ENCODE measurements at places on chromosomes 5 and 9.

- no peak for DNase-seq
These were observed 227.2 kb downstream of the NSG2 start for GRCh38 chr5:174272671-174273070.

DNA sequence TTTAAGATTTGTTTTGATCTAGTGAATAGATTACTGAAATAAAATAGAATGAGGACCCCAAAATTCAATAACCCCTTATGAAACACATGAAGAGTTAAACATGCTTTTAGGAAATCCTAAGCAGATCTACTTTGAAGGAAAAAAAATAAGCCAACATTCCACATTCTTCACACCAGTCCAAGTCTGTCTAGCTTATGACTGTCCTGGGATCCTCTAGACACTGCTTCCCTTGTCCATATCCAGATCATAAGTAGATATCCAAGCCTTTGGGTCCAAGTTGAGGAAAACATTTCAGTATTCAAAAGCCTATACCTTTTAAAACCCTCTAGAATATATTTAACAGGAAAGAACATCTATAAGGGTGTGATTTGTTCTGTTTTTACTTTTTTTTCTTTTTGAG is 58.8 kb upstream of the MINAR2 start:
- no peak for DNase-seq

DNA sequence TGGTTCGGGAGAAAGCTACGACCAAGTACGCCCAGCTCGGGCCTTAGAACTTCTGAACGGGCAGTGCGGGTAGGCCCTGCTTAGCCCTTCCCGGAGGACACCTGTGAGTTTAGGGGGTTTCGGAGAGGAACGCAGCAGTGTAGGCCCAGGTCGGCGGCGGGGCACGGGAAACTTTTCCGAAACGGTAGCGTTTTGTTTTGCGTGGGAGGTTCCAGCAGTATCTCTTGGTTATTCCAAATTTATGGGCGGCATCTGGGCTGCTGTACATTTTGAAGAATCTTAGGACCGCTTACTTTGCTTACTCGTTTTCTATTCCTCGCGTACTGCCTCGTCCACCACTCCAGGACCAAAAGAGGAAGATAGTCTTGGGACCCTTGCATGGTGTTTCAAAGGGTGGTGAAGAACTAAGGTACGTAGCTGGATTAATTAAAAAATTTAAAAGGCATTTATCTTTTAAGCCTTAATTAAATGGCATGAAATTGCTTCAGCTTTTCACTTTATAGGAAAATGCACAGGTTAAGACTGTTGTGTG is 492 bp downstream of the TENT2 start:
- no peak for DNase-seq

GRCh38 chr9:112338561-112338960 is 5.1 kb upstream of the PTBP3 start:
- no peak for DNase-seq

- no peak for DNase-seq
These were observed 205.2 kb upstream of the MAP3K1 start for GRCh38 chr5:56610093-56610698.

DNA sequence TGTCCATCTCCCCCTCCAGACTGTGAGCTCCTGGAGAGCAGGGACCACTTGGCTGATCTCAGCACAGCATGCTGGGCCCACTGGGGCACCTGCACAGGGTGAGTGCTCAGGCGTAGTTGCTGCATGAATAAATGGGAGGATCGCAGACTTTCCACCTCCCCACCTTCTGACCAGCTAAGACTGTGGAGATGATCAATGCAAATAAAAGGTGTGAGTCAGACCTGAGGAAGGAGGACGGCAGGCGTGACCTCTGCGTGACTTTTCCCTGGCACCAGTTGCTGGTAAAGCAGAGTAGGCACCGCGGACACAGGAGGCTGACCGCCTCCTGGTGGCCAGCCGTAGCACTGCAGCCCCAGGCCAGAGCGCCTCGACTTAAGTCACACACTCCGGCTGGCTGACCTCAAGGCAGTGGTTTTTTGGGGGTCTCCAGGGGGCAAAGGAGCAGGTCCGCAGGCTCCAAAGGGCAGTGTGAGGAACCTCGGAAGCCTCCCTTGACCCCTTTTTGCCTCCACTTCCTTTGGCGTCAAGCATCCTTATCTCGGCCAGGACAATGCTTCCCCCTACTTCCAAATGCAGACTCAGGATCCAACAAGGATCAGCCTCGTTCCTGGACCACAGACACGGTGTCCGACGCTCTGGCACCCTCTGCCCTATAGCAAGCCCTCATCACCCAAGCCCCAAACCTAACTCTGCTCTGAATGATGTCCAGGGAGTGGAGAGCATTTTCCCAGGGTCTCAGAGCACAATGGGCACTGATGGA is 12.7 kb upstream of the TDRD7 start:
- peak; percentile 57 for DNase-seq

GRCh38 chr9:134180786-134181647 is 16.7 kb upstream of the RNU6ATAC start:
- no peak for DNase-seq

- DNase-seq = no peak
These were observed 42.7 kb downstream of the SVEP1 start for GRCh38 chr9:110536822-110537221.

- DNase-seq = no peak
These were observed 459.4 kb upstream of the PTPRD start for GRCh38 chr9:11072176-11072575.

GRCh38 chr9:125932012-125932411 is 184.8 kb downstream of the PBX3 start:
- DNase-seq = no peak

DNA sequence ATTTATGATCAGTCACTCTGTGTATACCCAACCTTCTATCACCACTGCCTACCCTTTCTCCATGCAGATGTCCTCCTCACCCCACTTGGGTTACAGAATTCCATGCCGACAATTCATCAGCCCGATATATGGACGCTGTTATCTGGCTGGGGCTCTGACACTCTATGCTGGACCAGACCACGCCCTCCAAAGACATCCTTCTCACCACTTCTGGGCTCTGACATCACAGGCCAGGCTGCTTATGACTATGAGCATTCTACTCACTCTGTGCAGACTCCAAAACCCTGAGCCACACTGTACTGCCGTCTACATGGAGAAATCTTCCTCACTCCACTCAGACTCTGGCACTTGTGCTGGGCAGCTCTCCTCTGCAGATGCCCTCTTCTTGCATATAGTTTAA is 7.6 kb upstream of the AK3 start:
- DNase-seq = no peak

DNA sequence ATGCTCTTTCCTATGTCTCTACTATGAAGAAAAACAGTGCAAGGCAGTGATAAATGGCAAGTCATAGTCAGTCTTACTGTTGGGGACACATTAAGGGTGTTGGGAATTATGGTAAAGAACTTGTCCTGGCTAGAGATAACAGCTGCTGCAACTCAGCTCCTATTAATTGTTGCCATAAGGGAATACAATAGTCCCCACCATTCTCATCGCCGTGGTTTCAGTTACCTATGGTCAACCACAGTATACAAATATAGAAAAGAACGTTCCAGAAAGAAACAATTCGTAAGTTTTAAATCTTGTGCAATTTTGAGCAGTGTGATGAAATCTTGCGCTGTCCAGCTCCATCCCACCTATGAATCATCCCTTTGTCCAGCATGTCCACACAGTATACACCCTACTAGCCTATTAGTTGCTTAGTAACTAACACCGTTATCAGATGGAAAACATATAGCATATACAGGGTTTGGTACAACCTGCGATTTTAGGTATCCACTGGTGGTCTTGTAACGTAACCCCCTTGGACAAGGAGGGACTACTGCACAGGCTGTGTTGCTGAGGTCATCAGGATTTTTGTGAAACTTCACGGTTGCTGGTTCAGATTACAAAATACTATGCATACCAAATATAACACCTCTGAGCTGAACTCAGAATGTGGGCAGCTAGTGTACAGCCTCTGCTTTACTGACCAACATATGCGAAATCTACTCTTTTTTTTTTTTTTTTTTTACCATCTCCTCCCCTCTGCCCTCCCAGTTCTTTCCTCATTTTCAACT is 53.5 kb downstream of the ZFR start:
- no peak for DNase-seq

DNA sequence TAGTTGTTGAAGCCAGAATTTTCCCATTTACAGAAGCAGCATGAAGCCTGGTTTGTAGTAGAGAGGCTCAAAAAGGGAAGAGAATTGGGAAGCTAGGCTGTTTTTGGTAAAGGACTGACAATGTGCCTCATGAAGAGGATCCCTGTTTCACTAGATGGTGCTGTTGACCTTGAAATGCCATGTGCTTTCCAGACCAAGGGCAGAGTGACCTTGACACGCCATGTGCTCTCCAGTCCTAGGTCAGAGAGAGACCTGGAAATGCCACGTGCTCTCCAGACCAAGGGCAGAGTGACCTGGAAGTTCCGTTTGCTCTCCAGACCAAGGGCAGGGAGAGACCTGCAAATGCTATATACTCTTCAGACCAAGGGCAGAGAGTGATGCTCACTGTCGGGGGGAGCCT is 32.0 kb downstream of the UNC13B start:
- DNase-seq = no peak

GRCh38 chr5:167843881-167844572 is 447.4 kb upstream of the WWC1 start:
- no peak for DNase-seq

DNA sequence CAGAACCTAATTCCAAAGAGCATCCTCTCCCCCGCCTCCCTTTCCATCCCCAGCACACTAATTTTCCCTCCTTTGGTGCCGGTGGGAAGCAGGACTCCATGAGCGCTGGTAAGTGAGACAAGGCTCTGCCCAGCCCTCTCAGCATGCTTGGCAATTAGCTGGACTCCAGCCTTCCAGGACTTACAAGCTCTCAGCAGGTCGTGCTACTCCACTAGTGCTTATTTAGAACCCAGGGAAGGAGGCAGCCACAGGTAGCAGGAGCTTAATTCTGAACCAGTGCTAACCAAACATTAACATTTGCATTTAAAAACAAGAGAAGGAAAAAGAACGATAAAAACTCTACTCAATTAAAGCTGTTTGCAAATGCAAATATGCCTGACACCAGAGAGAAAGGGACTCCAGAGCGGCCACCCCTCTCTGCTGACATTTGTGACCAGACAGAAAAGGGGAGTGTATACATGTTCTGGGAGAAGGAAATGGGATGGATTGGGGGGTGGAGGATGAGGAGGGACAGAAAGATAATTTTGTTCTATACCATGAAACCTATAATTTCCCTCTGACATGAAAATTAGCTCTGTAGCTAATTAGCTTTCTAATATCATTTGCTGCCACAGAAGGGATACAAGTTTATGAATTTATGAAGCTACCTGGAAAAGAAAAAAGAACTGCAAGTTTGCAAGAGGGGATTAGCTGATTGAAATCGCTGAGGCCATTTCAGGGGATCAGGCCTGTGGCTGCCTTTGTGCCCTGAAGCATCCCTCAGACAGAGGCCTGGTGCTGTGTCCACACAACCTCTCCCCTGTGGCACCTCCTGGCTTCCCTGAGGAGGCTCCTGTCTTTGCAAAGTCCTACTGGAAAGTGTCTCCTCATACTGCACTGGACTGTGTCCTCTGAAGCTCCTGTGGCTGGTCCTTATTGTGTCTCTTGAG is 266.3 kb downstream of the SEC61B start:
- DNase-seq = no peak

GRCh38 chr5:152622628-152623027 is 217.5 kb upstream of the NMUR2 start:
- DNase-seq = no peak

DNA sequence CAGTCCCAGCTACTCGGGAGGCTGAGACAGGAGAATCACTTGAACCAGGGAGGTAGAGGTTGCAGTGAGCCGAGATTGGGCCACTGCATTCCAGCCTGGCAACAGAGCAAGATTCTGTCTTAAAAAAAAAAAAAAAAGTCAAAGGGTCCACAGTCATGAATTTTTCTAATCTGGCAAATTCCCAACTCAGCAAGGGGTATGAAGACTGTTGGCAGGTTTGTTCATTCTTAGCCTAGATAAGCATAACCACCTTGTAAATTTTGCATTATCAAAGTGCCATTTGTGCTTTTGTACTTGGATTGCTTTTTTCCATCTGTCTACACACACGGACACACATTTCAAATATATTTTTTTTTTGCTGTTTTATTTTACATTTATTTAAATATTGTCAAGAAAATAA is 299.8 kb upstream of the NUDT12 start:
- no peak for DNase-seq

DNA sequence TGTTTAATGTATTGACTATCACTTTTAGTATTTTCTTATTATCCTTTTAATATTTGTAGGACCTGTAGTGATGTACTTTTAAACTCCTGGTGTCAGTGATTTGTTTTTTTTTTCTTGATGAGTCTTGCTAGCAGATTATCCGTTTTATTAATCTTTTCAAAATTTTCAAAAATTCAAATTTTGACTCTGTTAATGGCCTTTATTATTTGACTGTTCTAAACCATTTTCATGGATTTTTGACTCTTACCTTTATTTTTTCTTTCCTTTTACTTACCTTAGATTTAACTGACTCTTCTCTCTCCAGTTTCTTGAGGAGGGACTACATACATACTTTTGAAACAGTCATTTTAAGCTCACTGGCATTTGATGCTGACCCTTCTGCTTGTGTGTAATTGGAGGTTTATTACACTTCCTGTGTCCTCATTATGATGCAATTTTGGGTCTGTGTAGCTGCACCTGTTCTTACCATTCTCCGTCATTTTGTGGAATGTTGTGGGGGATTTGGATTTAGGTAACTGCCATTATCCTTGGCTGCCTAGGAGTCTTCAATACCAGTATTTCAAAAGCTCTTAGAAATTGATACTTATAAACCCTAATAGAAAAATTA is 32.0 kb upstream of the EXOC3 start:
- no peak for DNase-seq

DNA sequence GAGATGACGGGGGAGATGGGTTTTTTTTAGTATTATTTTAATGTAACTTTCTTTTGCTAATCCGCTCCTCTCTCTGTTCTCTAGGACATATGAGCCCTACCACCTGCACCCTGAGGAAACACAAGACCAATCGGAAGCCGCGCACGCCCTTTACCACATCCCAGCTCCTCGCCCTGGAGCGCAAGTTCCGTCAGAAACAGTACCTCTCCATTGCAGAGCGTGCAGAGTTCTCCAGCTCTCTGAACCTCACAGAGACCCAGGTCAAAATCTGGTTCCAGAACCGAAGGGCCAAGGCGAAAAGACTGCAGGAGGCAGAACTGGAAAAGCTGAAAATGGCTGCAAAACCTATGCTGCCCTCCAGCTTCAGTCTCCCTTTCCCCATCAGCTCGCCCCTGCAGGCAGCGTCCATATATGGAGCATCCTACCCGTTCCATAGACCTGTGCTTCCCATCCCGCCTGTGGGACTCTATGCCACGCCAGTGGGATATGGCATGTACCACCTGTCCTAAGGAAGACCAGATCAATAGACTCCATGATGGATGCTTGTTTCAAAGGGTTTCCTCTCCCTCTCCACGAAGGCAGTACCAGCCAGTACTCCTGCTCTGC is 4.8 kb downstream of the MSX2 start:
- DNase-seq = no peak

GRCh38 chr9:22005021-22005701 is 3.9 kb downstream of the CDKN2B start:
- no peak for DNase-seq

- DNase-seq = no peak
These were observed 12.6 kb downstream of the TRIM23 start for GRCh38 chr5:65611524-65611923.

- DNase-seq = no peak
These were observed 8.5 kb downstream of the CAMSAP1 start for GRCh38 chr9:135898634-135899407.

Data from activated gamma-delta T cell treated with Interleukin-2 at 50 U/mL for 16 hours (primary cell).